ENCODE measurements at places on chromosomes 12 and 14.

DNA sequence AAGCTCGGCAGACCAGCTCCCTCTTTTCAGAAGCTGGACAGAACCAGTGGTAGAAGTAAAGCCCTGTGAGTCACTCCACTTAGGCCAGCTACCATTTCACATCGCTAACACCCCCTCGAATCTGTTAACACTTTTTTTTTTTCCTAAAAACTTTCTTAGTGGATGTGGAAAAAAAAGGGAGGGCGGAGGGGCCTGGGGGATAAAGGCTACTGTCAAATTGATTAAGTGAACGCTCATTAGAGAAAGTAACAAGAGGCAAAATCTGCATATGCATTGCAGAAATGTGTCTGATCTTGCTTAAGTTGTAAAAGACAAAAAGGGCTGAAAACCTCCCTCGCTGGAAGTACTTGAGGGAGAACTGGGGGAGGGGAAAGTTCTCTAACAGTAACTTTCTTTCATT, 86.6 kb upstream of the OTX2 start:
- no peak for DNase-seq

DNA sequence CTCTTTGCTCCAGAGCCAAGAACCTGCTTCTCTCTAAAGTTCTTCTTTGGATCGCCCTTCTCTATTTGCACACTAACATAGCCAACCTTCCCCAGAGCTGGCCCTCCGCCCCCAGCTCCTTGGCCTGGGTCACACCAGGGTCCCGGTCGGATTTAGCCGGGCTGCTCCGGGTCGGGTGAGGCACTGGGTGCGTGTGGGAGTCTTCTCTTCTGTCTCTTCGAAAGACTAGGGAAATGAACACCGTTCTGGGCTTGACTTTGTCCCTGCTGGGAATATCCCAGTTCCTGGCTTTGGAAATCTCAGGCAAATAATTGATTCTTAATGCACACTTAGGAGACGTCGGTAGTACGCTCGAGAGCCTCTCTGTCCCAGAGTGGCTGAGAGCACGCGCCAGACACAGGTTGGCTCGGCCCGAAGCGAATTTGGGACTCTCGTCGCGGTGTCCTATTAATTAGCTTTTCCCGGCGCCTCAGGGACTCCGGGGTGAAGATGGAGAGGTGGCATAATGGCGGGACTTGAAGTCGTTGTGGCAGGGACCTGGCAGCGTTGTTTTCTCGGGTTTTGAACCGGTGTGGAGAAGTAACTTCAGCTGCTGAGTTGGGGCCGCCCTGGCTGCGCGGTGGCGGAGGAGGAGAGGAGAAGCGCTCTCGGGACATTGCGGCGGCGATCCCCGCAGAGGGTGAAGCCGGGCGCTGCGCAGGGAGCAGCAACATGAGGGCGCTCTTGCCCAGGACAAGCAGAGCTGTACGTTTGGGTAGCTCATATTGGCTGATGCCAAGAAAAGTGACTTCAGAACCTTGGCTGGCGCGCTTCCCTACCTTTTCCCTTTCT, 7.5 kb downstream of the FOXG1 start:
- peak; percentile 39 for DNase-seq

DNA sequence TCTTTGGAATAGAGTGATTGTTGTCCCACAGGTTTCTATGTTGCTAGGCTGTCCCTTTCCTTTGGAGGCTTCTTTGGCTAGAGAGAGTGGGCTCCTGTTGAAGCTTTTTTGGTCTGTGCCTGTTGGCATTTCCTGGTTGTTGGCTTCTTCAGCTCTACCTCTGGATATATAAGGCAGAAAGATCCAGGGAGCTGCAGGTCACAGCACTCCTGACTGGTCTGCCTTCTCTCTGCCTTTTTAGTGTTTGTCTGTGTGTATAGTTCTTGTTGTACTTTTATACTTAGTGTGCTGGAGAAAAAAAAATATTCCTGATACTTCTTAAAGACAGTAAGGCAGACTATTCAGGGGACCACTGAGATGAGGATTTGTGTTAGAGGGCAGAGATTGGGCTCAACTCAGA, 202.7 kb downstream of the FBXL14 start:
- no peak for DNase-seq

DNA sequence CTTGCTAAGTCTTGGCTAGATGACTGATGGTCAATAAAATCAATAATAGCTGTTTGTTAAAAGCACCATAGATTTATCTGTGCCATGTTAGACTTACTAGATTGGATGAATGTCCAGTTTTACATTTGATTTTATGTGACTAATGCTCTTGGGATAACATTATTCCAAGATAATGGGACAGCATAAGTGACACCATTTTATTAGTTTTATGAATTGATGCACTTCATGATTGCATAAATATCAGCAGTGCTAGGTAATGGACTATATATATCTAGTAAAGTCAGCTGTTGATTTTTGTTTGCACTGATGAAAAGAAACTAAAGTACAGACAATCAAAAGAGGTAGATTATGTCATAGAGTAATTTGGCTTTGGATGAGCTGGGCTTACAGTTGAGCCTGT, 10.4 kb downstream of the TRIM9 start:
- DNase-seq: no peak

GRCh38 chr14:65043893-65044595, 57.3 kb downstream of the FNTB start:
- DNase-seq: no peak

- DNase-seq: no peak
Measured at GRCh38 chr14:53947094-53947445, 9.6 kb downstream of the BMP4 start.

- DNase-seq: peak; percentile 22
Measured at GRCh38 chr14:60721326-60722106, 2.6 kb downstream of the SIX4 start.

GRCh38 chr12:87575906-87576305, 453.3 kb downstream of the C12orf50 start:
- no peak for DNase-seq

DNA sequence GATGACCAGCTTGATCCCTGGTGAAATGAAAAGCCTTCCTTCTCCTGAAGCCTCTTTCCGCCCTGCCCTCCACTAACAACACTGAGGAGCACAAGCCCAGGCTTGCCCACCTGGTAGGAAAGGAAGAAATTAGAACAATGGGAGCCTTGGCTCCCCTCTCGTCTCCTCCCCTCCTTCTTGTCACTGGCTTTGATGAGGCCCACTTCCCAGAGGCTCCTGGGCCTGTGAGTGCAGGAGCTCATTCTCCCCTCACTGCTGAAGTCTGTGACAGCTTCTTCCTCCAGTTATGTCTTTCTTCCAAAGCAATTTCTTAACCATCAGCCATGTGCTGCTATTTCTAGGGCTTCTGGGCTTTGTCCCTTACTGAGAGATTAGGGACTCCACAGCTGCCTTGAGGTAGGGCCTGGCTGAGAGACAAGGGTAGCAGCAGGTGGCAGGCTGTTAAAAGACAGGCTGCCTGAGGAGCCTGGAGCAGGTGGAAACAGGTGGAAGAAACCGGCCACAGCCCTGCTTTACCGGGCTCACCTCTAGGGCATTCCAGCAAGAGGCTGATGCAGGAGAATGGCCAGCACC, 53.6 kb upstream of the SRSF5 start:
- peak; percentile 67 for DNase-seq

DNA sequence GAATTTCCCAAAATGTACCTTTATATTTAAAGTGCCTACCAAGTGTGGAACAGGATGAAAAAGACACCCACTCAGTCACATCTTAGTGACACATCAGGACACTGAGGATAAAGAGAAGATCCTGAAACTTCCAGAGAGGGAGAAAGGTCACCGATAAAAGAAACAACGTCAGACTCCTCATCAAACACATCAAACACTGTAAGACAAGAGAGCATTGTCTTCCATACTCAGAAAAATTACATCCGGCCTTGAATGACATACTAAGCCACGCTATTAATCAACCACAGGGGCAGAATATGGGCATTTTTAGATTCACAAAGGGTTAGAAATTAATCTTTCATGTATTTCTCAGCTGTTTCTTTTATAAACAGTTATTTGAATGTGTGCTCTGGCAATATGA, 490.3 kb downstream of the APAF1 start:
- no peak for DNase-seq

DNA sequence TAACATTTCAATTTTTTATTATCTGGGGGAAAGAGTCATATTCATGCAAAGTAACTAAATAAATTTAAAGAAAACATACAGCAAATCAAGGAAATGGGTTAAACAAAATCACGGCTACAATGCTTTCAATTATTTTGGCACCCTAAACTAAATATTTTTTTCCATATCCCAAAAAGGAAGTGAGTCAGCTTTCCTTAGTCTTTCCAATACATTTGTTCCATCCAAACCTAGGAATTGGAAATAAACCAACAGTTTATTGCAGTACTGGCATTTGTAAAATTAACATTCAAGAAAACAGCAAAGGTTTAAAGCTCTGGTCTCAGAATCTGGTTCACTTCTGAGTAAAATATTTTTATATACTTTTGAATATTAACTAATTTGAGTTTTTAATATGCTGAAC, 89.2 kb downstream of the BCL2L14 start:
- DNase-seq: no peak

DNA sequence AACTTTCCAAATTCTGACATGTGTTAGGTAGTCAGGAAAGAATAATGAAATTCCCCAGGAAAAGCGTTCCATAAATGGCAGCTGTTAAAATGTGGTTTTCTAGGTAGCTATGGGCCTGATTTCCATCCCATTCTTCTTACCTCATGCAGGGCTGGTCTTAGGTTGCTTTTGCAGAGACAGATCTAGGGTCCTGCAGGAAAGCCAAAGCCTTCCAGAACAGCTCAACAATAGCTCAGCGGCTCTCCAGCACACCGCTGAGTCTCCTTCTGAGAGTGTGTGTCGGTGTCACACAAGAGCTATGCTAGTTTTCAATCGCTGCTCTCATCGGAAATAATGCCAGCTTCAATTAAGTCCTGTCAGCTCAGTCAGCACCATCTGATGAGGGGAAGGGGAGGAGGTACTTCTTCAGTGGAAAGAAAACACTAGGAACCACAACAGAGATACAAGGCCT, 106.7 kb downstream of the TMEM30B start:
- no peak for DNase-seq

- DNase-seq: no peak
Measured at GRCh38 chr12:65603438-65604351, 220.6 kb upstream of the HMGA2 start.

- no peak for DNase-seq
Measured at GRCh38 chr12:65881965-65882413, 57.7 kb downstream of the HMGA2 start.

GRCh38 chr12:127819056-127819455, 447.9 kb upstream of the TMEM132C start:
- no peak for DNase-seq

DNA sequence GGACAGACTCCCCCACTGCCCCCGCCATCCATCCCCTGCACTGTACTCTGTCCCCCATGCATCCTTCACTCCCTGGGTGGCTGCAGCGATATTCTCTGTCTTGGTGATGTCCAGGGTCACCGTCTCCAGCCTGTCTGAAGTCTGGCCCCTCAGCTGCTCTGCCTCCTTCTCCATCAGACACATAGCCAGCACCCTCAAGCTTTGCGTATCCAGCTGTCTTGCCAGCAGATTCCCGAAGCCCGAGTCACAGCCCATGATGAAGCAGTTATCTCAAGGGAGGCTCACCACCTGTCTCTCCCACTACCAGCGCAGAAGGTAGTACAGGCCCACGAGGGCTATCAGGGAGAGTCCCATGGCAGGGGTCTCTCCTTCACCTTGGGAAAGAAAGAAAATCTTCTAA, 77.8 kb downstream of the HSD17B6 start:
- no peak for DNase-seq

DNA sequence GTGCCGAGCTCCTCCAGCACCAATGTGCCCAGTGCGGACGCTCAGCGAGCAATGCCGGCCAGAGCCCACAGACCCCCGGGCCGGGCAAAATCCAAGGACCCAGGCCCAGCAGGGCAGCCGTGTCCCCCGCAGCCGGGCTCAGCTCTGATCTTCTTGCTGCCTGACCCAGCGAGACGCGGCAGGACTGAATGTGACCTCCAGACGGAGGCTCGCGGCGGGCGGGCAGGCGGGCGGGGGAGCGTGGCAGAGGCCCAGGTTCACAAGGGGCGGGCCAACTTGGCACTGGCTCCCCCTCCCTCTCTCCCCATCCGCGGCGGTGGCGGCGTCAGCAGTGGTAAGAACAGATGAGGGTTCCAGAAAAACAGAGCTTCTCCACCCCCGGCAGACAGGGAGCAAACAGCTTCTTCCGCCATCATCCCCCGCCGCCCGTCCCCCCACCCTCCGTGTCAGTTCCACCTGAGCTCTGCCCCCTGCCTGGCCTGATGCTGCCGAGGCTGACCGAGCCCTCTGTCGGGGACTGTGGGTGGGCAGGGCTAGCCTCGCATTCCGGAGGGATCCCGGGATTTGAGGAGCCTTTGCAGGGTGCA, 94.3 kb downstream of the RFLNA start:
- peak; percentile 79 for DNase-seq

DNA sequence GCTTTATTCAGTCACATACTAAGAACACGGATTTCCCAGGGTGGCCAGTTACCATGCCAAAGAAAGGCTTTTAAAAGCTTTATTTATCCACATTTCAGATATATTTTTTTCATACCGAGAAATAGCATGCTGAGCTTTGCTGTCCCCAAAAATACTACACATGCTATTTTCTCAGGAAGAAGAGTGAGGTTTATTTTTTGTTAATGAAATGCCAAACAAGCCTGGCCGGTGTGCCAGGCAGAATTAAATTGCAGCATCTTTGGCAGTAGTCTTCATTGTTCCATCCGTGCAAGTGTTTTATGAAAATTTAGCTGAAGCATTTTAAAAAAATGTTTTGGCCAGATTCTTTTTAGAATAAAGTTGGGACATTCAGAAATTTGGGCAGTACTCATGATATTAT, 18.8 kb downstream of the RMST start:
- DNase-seq: no peak

GRCh38 chr12:20445687-20446086, 77.3 kb downstream of the PDE3A start:
- no peak for DNase-seq

DNA sequence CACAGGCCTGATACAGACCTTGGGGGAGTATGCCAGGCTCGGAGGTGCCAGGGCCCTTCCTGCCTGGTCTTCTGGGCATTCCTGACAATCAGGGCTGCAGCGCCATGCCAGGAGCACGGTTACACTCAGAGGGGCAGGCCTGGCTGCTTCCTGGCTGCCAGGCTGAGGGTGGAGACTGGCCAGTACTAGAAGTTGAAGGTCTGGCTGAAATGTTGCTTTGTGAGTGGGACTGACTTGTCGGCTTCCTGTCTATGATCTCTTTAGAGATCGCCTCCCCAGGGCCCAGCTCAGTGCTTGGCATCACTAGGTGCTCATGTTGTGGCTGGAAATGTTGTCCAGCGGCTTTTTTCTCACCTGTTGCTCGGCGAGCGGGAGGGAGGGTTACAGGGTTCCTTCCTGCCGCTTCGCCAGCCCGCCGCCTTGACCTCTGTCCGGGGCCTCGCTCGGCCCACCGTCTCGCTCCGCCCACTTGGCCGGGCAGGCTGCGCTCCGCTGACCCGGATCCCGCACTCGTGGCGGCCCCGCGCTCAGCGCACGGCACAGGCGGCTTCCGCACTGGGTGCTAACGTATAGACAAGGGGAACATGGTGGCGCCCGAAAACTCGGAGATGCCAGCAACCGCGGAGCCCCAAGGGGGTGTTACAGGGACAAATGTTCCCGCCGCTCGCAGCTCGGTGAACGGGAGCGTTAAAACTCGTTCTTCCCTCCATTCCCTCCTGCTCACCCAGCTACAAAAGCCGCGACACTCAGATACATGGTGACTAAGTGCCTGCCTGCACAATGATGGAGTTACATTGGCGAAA, 32.6 kb downstream of the PAPLN start:
- DNase-seq: no peak

Measured in NCI-H510A (cell line).